Vagina (tissue), 2 donors: ENCODE measurements at places on chromosomes 2 and 18. TPM values are rescaled to one million over a fixed set of nuclear protein-coding genes. Genes with fewer than 3 reads are reported as not detected.

TMEM17 gene
- 0.98 TPM for total RNA-seq

IL36B gene
- total RNA-seq: not detected

MC2R gene
- total RNA-seq: not detected

- DNase-seq: no peak
Measured at GRCh38 chr2:138779781-138780445, at the start of gene NXPH2. TSS of gene NXPH2 (minus strand) at chr2:138780390. CDS start at chr2:138780241, 149 bp downstream.

GRCh38 chr2:190340369-190340768 lies 3.0 kb upstream of the INPP1 start:
- no peak for DNase-seq

- DNase-seq: no peak
Measured at GRCh38 chr2:206158563-206159345, 490 bp downstream of the NDUFS1 start.

DNA sequence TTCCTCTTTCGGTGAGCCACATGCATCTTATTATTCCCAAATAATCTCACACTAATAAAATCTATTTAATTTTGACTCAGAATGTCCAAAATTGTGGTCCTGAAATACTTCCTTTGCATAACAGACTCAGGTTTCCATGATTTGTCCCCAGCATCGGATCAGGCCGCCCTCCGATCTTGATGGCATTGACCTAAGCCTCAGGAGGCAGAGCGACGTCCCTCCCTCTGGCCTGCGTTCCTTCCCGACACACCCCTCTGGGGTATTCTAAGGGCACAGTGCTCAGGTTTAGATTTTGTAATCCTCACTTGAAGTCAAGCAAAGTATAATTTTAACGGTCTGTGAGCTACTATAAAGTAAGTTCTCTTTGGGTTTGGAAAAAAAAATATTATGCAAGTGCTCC lies 857.7 kb downstream of the GALR1 start:
- DNase-seq: no peak

SP100 gene
- 64.8 TPM for total RNA-seq

SPATA3 gene
- not detected for total RNA-seq

- DNase-seq: no peak
Measured at GRCh38 chr2:181466661-181467576, 9.7 kb downstream of the ITGA4 start.

GRCh38 chr2:16718576-16719484 lies 53.2 kb upstream of the CYRIA start:
- DNase-seq: no peak

DNA sequence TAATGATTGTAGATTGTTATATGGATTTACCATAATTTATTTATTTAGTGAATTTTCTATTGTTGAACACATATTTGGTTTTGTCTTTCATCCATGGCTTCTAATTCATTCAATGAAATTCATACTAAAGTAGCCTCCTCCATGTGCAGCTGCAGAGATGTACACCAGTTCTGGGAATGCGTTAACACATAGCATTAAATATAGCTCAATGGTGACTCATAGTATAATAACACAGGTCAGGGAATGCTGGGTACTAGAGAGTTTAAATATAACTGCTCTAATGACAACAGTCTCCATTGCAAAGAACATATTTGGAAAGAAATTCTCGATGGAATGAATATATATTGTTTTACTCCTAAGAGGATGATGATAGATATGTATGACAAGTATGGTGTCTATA lies 1190.2 kb upstream of the NRXN1 start:
- DNase-seq: no peak

DLGAP1 gene
- total RNA-seq: 3.2 TPM

DNA sequence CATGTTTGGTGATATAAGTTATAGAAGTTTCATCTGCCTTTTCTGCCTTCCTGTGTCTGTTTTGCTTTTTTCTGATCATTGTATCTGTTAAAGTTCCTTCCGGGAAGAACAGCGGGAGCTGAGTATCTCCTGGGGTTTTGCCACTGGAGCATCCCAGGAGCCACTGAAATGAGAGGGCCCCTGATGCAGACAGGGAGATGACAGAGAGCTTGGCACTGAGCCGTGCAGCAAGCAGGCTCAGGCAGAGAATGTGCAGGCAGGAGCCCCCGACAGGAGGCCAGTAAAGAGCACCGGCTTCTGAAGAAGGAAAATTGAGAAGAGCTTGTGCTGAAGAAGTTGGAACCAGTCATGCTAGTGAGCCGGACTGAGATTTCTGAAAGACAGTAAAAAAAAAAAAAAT lies 137.8 kb downstream of the TDRD15 start:
- peak; percentile 31 for DNase-seq

C2orf80 gene
- not detected for total RNA-seq

CD207 gene
- total RNA-seq: 2.5 TPM

GRCh38 chr2:104875262-104875661 lies 21.3 kb downstream of the POU3F3 start:
- no peak for DNase-seq

DNA sequence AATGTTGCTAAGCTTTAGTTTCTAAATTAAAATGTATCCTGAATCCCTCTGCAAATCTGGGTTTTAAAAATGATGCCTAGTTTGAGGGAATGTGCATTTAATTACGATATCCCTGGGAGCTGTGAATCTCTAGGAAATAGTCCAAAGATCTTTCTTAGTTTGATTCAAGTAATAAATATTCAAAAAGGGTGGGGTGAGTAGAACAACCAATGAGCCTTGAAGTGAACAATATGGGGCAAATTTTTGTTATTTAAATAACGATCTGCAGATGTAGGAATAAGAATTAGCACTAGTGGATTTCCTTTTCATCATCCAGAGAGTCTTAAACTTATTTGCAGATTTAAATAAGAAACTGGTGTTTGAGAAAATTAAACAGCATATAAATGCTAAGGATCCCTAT lies 106.3 kb downstream of the ACVR1 start:
- no peak for DNase-seq

TTN gene
- 2.0 TPM for total RNA-seq
